Stimulated activated CD4-positive, alpha-beta T cell treated with anti-CD3 and anti-CD28 coated beads, Interleukin-12 subunit alpha, Interleukin-12 subunit beta, amount 100 ng/mL, for 48 hours (primary cell): ENCODE measurements at places on chromosomes 4 and X.

GRCh38 chr4:190014771-190015537, 12.1 kb downstream of the FRG2 start:
- no peak for DNase-seq

- DNase-seq: peak; percentile 36
These were observed 70.7 kb upstream of the PPP3CA start for GRCh38 chr4:101418055-101418454.

GRCh38 chr4:1803523-1804423, 10.7 kb downstream of the FGFR3 start:
- no peak for DNase-seq

DNA sequence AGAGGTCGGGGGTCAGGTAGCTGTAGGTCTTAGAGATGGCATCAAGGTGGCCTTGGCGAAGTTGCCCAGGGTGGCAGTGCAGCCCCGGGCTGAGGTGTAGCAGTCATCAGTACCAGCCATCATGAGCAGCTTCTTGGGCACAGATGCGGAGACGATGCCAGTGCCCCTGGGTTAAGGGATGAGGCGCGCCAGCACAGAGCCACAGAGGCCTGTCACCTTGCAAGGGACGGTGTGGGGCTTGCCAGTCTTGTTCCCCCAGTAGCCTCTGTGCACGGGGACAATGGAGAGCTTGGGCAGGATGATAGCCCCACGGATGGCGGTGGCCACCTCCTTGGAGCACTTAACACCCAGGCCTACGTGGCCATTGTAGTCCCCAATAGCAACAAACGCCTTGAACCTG, 750.7 kb upstream of the PABPC4L start:
- no peak for DNase-seq

DNA sequence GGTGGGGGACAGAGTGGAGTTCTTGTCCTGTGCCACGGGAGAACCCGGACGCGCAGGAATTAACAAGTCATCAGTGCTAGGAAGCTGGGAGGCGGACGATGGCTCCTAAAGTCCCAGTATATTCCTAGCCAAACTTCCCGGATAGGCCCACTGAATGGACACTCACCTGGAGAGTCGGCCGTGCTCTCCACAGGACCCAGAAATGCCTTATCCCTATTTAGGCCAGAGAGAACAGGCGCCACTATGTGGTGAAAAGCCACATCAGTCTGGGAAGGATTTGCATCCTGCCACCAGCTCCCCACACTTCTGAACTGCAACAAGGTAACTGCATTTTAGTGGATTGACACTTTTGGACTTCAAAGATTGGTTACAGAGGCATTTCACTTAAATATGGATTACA, 1.1 kb downstream of the CFAP299 start:
- no peak for DNase-seq

DNA sequence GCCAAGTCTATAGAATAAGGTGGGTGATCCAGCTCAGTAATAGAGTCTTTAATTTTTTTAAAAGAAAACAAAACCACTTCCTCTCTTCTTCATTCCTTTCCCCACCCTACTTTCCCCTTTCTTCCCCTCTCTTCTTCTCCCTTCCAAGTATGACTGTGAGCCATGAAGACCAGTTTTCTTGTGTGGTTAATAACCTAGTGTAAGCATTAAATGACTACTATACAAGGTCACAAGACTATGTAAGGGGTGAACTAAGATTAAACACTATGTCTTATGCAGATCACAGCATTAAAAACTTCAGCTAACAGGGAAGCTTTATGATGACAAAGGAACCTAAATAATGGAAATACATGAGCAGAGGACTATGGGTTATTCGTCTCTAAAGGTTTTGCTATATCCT, 135.4 kb downstream of the GUCY2F start:
- DNase-seq: no peak

DNA sequence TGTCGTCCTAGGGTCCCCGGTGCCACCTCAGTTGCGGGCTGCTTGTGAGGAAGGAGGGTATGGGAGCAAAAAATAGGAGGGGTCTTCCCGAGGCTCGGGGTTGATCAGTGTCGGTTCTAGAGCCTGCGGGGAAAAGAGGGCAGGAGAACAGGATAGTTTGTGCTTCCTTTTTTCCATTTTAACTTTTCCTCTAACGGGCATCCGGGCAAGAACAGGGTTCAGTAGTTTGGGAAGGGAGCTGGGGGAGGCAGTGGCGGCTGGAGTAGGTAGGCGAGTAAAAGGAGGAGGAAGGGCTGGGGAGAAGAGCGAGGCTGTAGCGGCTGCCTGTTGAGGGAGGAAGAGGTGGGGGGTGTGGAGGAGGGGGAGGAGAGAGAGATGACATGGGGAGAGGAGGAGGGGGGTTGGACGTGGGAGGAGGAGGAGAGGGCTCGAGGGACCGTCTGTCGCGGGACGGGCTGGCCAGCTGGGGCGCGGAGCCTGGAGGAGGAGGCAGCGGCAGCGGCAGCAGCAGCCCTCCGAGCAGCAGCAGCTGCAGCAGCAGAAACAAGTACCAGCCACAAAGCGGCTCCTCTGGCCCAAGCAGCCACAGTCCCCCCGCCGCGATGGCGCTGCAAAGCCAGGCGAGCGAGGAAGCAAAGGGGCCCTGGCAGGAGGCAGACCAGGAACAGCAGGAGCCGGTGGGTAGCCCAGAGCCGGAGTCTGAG, at the start of gene SLC16A2:
TSS of gene SLC16A2 (plus strand) at position 458 of the 704 bp plus-strand sequence. CDS start at position 603, 145 bp downstream.
- DNase-seq: peak; percentile 14

DNA sequence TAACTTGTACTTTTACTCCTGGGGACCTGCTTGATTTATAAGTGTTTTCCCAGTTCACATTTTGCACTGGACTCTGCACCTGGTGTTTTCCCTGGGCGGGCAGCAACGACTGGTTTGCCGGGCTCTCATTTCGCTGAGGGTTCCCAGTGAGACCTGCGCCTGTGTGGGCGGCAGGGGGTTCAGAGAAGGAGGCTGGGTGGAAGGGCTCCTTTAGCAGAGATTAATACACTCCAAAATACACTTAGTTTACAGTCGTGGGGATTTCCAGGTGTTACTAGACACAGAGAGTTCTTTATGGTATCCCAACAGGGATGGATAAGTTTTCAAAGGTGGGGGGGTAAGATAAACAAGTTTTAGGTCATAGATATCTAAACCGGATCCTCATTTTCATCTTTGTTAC, 53.0 kb upstream of the SHISA3 start:
- DNase-seq: no peak

GRCh38 chr4:88697588-88698329, at the start of gene NAP1L5:
Gene NAP1L5, minus strand, starts transcription at chr4:88697829. Its CDS starts 75 bp downstream, at chr4:88697754.
- DNase-seq: peak; percentile 40

GRCh38 chrX:99301990-99302389, 1108.1 kb downstream of the PCDH19 start:
- DNase-seq: no peak

DNA sequence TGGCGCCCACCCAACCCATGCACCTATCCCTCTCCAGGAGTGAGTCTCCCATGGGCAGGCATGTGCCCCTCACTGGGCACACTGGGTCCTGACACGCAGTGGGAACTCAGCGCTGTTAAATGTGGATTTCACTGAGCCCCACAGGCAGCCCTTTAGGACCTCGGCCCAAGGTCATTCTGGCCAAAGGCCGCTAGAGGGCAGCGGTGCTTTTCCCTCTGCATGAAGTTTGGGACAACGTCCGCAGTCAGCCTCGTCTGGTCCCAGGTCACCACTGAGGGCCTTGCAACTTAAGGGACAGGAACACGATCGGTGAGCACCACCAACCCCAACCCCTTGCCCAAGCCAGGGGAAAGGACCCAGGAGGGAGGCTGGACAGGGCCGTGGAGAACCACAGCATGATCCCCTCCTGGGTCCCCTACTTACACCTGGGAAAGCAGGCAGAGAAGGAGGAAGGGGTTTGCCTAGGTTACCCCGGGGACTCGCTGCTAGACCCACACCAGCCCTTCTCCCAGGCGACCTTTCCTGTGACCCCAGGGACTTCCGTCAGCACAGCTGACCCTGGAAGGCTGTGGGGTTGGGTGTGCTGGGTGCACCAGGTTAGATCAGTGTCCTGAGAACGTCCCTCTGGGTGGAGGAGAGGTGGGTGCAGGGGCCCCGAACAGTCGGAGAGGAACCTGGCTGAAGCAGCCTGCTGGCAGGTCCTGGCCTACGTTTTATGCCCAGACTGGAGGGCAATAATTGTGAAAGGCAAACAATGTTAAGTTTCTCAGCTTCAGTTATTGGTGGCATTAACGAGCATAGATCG, 24.0 kb downstream of the CYTL1 start:
- peak; percentile 35 for DNase-seq

- no peak for DNase-seq
These were observed 21.7 kb upstream of the TMEM33 start for GRCh38 chr4:41913509-41913908.

DNA sequence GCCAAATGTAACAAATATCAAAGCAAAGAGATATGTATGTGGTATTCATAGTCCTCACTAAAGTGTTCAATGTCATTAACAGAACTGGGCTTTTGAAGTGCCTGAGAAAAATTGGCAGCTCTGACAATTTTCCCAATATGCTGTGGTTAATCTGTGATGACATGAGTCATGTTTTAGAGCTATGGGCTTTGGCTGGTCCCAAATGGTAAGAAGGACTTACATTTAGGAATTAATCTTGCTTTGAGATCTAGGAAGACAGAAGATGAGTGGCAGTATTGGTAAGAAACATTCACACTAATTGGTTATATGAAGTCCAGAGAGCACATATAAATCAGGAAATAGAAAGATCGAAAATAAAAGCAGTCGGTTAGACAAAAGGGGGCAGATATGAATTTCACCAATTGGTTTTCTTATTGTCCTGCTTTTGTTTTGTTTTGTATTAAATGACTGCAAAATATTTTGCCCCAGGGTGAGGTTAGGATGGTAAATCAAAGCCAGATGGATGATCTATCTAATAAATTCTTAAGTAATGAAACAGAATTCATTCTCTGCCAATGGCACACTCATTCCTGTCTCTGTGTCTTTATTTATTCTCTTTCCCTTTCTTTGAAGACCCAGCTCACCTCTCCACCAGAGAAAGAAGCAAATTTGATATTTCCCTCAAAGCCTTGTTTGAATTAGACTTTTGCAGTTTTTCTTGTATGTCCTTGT, 993.1 kb downstream of the RPA4 start:
- DNase-seq: no peak

DNA sequence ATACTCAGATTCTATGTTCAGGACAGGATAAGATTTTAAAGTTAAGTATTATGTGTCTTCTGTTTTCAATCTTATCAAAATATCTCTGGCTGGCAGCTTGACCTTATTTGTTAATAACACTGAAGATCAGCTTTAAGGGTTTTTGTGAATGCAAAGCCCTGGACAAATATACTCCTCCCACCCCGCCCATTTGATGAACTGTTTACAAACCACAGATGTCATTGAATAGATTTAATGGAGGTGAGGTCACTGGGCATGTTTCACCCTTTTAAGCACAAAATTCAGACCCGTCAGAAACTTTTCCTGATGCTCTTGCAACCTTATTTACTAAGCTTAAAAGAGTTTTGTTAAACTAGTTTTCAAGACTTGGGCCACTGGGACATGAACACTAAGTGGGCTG, 10.1 kb upstream of the CXCL8 start:
- no peak for DNase-seq

DNA sequence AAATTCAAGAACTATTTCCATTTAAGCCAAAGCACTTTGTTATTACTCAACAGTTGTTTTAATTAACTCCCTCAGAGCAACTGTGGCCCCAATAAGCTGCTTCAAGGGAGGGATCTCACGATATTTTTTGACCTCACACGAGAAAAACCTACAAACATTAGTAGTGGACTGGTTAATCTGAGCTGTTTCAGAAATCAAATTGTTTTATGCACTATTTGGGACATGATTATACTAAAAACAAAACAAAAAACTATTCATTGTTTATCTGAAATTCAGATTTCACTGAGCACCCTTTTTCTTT, 74.3 kb downstream of the DCHS2 start:
- no peak for DNase-seq

DNA sequence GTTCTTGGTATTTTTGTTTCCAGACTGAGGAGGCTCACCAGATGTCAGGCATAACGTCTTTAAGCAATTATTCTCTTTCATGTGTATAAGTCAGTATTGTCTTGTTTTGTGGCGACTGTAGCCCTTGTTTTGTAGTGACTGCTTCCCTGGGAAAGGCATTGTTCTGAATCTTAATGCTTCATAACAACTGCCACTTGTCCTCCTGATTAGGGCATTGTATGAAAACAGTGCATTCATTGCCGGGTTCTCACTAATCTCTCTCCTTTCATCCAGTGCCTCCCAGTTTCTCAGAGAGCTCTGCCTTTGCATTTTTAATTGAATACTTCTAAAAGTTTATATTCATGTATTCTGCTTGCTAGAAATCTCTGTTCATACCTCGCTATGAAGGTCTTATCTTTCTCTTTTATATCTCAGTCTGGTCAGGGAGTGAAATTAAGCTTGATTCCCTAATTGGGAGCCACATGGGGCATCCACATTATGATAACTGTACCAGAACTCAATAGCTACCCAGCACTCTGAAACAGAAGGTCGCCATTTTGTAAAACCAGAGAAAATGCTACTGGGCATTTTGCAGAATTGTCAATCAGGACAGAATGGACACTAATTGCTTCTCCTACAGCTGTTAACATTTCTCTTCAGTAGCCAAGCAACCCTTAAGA, 149.8 kb downstream of the GBA3 start:
- no peak for DNase-seq

DNA sequence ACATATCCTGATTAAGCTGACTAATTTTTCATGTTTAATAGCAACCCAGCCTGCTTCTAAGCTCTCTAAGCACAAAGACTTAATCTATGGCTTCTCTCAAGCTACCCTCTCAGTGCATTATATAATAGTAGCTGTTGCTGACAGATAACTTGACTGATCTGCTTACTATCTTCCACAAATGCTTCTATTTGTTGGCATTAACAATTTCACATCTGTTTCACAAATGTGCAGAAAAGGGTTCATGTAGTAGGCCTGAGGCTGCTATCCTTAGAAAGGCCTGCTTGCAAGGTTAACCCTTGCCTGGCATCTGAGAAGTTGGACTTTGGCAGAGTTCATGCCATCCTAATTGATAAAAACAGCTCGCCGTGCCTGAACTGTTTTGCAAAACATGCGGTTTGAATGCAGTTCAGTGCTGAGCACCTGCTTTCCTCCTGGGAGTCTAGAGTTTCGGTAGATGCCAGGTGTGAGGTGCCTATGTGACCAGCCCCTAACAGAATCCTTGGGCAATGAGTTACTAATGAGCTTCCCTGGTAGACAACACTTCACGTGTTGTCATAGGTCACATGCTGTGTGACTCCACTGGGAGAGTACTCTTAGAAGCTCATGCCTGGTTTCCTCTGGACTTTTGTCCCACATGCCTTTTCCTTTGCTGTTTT, 68.4 kb downstream of the NSG1 start:
- no peak for DNase-seq

GRCh38 chr4:146495269-146495668, 26.5 kb downstream of the SLC10A7 start:
- DNase-seq: no peak

- no peak for DNase-seq
These were observed 138.1 kb downstream of the MID1 start for GRCh38 chrX:10482261-10482660.

DNA sequence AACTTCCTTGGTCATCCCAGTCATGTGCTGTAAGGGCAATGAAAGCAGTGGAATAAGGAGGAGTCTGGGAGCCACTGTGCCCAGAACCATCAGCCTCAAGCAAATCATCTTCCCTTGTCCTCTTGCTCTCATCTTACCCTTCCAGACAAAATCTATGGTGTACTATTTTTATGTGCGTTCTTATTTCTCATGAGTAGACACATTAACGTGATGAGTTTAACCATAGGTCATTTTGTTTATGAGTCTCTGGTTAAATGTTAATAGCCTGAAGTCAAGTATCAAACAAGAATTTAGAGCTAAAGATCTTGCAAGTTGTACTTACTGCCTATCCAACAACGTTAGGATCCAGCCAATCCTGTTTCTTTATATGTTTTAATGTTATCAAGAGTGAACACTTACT, 495.3 kb downstream of the SPRY1 start:
- DNase-seq: no peak

- no peak for DNase-seq
These were observed 19.2 kb downstream of the GABRQ start for GRCh38 chrX:152656890-152657289.
